Activated CD8-positive, alpha-beta memory T cell treated with anti-CD3 and anti-CD28 coated beads, Interleukin-2, amount 50 U/mL, for 4 hours (primary cell): ENCODE measurements at places on chromosomes 7 and 10.

GRCh38 chr7:120774481-120774880 is 83.5 kb downstream of the TSPAN12 start:
- DNase-seq = no peak

- DNase-seq = no peak
These were observed 59.6 kb downstream of the PPP1R3C start for GRCh38 chr10:91573320-91573719.

DNA sequence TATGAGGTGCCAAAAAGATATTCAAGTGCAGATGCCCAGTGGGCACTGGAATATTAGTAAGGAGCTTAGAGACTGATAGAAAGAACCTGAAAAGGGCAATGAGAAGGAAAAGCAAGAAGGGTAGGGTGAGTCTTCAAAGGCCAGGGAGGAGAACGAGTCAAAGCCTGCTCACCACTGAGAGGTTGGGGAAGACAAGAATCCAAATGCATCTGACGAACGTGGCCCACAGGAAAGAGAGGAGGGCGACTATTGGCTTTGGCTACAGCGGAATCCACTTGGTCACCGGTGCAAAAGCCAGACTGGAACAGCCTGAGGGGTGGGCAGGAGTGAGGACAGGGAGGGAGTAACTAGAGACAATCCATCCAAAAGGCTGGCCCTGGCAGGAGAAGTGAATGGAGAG is 216.7 kb upstream of the KLF14 start:
- DNase-seq = no peak

- no peak for DNase-seq
These were observed 79.4 kb upstream of the LRRN3 start for GRCh38 chr7:111011520-111011919.

DNA sequence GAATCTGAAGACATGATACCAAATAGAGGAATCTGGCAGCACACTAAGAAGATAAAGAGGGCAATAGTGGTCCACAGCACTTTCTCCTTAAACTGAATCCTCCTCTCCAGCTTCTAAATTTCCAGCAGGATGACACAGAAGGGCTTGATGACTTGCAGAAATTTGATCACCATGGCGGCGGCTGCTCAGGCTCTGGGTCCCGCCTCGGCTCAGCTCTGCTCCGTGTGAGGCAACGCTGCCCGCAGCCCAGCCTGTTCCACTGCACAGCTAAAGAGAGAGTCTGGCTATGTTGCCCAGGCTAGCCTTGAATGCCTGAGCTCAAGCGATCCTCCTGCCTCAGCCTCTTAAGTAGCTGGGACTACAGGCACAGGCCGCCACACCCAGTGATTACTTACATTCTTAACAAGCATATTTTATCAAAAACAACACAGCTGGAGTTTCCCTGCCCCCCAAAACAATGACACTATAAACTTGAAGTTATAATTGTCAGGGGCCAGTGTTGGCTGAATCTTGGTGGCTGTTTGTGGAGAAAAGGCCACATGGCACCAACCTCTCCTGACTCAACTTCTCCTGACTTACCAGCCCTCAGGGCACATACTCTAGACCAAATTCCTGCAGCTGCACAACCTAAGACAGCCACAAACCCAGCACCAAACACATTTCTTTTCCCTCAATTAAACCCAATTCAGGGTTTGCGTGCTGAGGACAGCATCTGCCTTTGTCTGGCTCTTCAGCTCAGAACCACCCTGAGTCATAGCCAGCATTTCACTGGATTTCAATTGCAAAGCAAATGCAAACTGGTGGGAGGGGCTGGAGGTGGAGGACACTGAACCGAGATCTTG is 11.6 kb upstream of the TNPO3 start:
- DNase-seq = no peak

- DNase-seq = no peak
These were observed 8.8 kb downstream of the STK17A start for GRCh38 chr7:43591558-43592180.

DNA sequence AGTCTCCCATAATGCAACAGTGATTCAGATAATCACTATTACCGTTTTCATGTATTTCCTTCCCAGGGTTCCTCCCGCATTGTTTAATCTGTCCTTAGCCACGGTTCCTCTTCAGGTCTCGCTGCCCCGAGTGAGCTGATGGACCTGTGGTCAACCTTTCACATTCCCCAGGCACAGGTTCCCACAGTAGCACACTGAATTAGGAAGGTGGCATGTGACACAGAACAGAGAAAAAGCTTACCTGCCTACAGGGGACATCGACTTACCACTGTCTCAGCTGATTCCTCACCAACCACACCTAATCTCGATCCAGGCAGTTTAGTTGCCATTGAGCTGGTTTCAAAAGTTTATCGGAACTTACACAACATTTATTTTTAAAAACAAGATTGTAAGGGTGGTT is 72.2 kb downstream of the MTURN start:
- DNase-seq = no peak

DNA sequence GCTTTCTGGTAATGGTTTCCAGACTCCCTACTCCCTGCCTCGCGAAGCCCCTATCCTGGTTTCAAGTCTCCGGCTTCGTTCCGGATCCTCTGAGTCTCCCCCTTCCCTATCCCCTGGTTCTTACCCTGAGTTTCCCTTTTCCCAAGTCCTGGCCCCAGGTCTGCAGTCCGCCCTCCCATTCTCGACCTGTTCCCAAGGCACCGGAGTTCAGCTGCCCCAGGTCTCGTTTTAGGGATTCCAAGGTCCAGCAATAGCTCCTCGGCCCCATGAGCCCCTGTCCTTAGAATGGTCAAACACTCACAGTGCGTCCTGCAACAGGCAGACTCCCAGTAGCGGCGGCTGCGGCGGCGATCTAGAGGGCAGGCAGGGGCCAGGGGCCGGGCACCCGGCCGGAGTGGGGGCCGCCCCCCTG is 274 bp downstream of the PITX3 start:
- no peak for DNase-seq

- no peak for DNase-seq
These were observed 132.4 kb downstream of the KIAA1217 start for GRCh38 chr10:24341371-24341770.

DNA sequence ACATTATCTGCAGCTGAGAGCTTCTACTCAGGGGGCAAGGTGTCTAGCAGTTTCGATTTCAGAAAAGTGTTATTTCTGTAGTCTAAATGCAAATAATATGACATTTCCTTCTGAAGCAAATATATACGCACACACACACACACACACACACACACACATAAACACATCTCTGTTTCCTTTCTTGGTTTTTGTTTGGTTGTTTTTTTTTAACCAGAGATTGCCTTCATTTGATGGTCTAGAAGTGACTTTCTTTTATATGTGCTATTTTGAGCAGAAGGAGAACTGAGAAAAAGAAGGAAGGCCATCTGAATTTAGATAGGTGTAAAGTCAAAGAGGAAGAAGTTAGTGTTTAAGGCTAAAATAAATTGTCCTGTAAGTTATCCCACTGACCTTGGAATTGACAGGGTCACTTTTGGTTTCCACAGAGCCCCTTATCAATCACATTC is 142.2 kb downstream of the TRIL start:
- DNase-seq = no peak

GRCh38 chr10:87646935-87647334 is 12.7 kb upstream of the PAPSS2 start:
- no peak for DNase-seq

GRCh38 chr7:12637819-12638592 is 49.4 kb upstream of the ARL4A start:
- no peak for DNase-seq

DNA sequence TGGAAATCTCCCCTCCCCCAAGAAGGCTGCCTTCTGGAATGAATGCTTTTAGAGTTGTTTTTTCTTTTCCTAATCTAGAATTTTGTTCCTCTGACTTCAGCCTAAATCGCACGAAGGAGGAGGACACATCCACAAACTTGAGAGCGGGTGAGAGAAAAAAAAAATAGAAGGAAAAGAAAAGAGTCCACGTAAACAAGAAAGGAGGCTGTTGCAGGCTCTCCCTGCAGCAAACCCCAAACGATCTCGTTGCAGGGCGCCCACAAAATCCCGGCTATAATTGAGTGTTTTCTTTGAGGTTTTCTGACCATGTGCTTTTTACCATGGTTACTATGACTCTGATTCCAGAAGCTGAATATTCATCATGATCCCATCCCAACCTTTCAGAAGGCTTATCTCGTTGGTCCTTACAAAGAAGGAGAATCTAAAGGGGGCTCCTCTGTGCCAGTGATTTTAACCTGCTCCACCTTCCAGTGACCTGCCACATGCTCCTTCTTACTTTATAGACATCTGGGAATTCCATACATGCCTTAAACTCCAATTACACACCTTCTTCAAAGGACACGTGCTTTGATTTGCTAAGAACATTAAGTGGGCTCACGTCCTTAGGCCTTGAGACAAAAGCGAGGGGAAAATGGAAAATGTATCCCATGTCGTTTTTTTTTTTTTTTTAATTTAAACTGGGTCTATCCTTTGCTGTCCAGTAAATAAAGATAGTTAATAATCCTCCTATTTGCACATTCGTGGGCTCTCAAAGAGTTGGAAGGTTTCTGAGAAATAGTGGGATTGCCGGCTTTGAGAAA is 5.8 kb downstream of the TWIST1 start:
- DNase-seq = no peak

DNA sequence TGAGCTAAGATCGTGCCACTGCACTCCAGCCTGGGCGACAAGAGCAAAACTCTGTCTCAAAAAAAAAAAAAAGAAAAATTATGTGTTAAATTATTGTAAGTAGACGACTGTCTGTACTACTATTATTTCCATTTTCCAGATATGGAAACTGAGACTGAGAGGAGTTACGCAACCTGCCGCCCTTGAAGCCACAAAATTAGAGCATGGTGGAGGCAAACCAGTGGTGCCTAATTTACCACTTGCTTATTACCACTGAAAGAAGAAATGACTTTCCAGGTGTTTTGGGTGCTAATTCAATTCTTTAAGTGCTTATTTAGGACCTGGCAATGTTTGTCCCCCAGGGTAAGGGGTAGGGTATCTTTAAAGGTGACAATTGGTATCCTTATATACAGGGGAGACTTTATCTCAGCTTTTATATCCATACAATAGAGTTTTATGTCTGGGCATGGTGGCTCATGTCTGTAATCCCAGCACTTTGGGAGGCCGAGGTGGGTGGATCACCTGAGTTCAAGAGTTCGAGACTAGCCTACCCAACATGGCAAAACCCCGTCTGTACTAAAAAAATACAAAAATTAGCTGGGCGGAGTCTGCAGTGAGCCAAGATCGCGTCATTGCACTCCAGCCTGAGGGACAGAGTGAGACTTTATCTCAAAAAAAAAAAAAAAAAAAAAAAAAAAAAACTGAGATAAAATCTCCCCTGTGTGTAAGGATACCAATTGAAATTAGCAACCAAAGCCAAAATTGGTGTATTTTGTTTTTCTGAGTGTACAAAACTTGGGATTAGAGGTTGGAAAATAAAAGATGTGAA is 16.6 kb upstream of the CAMK1D start:
- no peak for DNase-seq

DNA sequence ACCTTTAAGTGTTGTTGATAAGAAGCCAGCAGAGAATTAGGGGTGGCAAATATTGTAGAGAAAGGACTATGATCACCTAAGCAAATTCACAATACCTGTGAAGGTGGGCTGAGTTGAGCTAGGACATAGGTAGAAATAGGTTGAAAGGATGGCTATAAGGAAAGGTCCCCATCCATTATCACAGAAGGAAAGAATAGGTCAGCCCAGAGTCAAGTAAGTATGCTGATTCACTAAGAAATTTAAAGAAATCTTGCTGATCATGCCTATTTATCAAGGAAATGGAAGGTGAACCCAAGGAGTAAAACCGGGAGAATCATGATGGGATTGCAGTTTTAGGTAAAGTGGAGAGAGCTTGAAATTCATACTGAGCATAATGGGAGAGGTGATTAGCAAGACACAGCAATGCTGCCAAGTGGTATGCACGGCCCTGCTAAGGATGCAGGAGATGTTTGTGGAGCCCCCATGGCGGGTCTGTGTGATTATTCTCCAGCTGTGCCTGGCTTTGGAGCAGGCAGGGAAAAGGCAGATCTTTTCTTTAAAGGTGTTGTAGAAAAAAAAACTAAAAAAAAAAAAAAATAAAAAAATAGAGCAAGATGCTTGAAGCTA is 399.4 kb downstream of the PLXDC2 start:
- no peak for DNase-seq

DNA sequence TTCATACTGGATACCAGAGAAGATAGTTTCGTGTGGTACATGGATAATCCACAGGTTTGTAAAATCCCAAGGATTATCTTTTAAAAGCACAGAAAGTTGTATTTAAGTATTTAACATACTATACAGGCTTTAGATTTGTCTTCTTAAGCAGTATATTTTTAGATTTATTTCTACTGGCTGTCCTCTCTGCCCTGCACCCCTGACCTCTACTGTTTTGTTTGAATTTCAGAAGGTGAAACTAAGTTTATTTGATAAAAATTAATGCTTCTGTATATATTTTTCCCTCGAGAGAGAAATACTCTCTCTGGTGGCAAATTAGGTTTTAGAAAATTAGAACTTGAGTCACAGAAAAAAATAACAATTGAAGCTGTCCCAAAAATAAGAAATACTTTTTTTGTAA is 18.8 kb downstream of the PLEKHA1 start:
- no peak for DNase-seq

- no peak for DNase-seq
These were observed 166.7 kb downstream of the CDC14C start for GRCh38 chr7:49091089-49091488.

GRCh38 chr10:128877936-128878335 is 589.1 kb upstream of the MGMT start:
- DNase-seq = no peak

DNA sequence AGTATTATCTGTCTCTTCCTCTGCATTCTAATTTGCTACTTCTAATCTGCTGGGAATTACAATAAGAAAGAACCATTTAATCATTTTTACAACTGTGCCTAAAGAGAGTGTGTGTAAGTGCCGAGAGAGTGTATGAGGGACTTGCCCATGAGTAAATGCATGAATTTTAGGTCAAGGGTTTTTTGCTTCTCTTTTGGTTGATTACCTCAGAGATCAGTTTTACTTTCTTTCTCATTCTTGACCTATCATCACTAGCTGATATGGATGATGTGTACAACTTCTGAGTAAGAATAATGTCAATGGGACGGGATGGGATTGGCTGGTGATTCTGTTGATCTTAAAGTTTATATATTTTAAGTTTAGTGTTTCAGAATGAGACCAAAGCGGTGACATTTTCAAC is 47.8 kb downstream of the IKZF1 start:
- DNase-seq = no peak

GRCh38 chr10:43421519-43421918 is 12.5 kb upstream of the HNRNPF start:
- DNase-seq = no peak

GRCh38 chr7:139523199-139523941 is at the start of gene CLEC2L:
Gene CLEC2L, plus strand, starts transcription at chr7:139523685. Its CDS starts 243 bp downstream, at chr7:139523928.
- no peak for DNase-seq

- DNase-seq = no peak
These were observed 35.2 kb upstream of the LYZL1 start for GRCh38 chr10:29253690-29254029.

GRCh38 chr10:102644646-102645387 is 538 bp downstream of the TRIM8 start:
- peak; percentile 80 for DNase-seq
